AG09319 (cell line): ENCODE measurements at places on chromosomes 6 and 20.

GRCh38 chr20:52432740-52433139 lies 241.2 kb upstream of the ZFP64 start:
- DNase-seq, result no peak

DNA sequence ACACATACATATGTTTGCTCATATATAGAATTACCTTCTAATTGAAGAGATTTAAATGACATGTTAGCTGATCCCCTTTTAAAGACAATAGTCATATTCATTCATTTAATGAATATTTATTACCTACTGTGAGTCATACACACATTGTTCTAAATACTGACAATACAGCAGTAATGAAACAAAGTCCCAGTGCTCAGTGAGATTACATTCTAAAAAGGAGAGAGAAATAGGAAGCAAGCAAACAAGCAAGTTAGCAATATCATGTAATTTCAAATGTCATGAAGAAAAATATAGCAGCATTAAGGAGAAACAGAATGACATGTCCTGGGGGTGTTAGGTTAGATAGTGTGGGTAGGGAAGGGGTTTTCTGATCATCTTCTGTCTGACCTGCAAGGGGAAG lies 136.3 kb downstream of the ADGRB3 start:
- no peak for DNase-seq

DNA sequence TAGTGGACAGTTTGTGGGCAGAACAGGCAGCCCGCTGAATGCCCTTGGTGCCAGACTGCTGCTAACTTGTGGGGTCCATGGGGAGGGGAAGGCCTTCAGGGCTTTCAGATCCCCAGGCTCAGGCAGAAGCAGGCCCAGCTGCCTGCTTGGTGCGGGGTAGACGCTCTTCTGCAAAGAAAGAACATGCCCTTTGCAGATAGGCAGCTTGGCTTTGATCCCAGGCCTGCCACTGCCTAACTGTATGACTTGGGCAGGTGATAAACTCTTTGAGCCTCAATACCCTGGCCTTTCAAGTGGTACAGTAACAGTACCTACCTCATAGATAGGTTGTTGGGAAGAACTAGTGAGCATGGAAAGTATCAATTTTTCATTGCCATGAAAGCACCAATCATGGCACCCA lies 28.4 kb downstream of the CHMP4B start:
- no peak for DNase-seq

DNA sequence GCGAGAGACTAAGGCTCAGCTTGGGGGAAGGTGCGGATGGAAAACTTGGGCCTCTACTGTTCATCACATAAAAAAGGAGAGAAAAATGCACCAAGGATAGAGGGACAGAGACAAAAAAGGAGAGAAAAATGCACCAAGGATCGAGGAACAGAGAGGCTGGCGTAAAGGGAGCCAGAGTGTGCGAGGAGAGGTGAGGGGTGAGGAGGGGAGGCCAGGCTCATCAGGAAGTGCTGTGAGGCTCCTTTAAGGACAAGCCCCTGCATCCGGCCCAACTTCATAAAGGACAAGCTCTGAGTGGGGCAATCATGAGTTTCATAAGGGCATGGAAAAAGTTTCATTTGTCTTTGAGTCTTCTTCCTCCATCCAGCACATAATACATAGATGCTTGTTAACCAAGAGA lies 117.2 kb upstream of the NXT1 start:
- no peak for DNase-seq

DNA sequence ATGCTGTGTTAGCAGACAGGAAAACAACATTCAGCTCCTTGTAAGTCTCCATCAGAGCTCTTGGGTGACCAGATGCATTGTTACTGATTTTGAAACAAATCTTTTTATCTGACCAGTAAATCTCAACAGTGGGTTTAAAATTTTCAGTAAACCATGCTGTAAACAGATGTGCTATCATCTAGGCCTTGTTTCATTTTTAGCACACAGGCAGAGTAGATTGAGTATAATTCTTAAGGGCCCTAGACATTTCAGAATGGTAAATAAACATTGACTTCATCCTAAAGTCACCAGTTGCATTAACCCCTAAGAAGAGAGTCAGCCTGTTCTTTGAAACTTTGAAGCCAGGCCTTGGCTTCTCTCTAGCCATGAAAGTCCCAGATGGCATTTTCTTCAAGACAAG lies 237.2 kb upstream of the BMP2 start:
- no peak for DNase-seq

GRCh38 chr6:138803331-138803730 lies 7.4 kb downstream of the ECT2L start:
- no peak for DNase-seq

DNA sequence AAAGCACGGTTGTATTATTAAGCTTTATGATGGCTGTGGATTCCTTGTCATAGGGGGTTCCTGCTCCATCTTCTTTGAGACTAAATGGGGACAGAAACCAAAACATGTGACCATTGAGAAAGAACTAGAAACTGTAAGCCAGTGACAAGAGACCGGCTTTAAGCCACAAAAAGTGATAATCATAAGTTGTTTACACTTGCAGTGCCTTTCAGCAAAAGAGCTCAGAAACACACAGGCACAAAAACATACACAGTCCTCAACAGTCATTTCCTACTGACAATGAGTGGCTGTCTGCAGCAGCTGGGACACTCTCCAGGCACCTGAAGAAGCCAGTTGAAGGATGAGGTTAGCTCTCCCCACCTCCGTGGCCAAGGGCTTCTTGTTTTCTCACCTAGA lies 20.0 kb upstream of the UBE2J1 start:
- no peak for DNase-seq

- no peak for DNase-seq
These were observed 664.8 kb upstream of the MMS22L start for GRCh38 chr6:97947841-97948240.

GRCh38 chr6:52759085-52759484 lies 4.2 kb downstream of the GSTA2 start:
- no peak for DNase-seq

GRCh38 chr6:29680904-29681303 lies at the start of gene ZFP57:
Gene ZFP57, minus strand, starts transcription at chr6:29681152. Its CDS starts 4,149 bp downstream, at chr6:29677003.
- DNase-seq, result no peak

- no peak for DNase-seq
These were observed 1.3 kb downstream of the PLCB1 start for GRCh38 chr20:8133310-8133768.

GRCh38 chr6:163338671-163339405 lies 75.7 kb upstream of the QKI start:
- no peak for DNase-seq

- no peak for DNase-seq
These were observed 68.5 kb upstream of the DUSP22 start for GRCh38 chr6:223763-224162.

GRCh38 chr6:148508401-148509041 lies 165.9 kb downstream of the SASH1 start:
- peak; percentile 59 for DNase-seq

DNA sequence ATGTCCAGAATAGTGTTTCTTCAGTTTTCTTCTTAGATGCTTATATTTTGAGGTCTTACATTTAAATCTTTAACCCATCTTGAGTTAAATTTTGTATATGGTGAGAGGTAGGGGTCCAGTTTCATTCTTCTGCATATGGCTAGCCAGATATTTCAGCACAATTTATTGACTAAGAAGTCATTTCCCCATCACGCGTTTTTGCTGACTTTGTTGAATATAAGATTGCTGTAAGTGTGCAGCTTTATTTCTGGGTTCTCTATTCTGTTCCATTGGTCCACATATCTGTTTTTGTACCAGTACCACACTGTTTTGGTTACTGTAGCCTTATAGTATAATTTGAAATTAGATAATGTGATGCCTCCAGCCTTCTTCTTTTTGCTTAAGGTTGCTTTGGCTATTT lies 179.6 kb downstream of the AKAP7 start:
- no peak for DNase-seq

DNA sequence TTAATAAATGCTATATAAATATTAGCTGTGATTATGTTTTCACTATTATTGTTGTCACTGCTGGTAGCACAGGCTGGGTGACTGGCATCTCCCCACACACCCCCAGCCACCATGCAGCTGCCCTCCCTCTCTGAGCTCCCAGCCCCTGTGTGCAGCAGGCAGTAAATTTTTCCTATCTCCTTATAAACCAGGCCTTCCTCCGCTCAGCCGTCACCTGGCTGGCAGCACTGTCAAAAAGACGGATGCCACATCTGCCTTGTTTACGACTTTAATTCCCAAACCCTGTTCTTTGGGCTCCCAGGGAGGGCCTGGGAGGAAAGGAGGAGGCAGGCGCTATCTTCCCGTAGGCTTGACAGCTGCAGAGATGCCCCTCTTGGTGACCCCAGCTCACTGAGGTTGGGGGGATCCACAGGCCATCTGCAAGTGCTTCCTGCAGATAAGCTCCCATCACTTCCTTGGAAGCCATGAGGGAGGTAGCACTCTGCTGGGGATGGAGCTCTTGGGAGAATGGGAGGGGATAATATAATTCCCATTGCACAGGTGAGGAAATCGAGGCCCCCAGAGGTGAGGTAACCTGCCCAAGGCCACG lies 94.5 kb downstream of the GRM4 start:
- DNase-seq, result no peak
